ENCODE measurements at places on chromosomes 13 and 19.
A peak's percentile ranks its signal among the peaks of the same experiment; 100 is the strongest.

GRCh38 chr13:48142436-48142835, 47.5 kb upstream of the MED4 start:
- no peak for DNase-seq

DNA sequence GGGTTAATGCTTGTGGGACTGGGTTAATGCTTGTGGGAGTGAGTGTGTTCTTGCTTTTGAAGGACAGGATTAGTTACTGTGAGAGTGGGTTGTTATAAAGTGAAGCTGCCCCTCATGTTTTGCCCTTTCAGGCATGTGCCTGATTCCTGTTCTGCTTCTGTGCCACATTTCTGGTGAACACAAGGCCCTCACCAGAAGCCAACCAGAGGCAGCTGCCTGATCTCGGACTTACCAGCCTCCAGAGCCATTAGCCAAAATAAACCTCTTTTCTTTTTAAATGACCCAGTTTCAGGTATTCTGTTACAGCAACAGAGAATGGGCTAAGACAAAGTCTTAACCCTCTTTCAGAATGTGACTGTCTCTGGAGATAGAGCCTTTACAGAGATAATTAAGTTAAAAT, 113.3 kb upstream of the TMTC4 start:
- no peak for DNase-seq

- DNase-seq, result no peak
Measured at GRCh38 chr13:94548382-94548781, 47.6 kb downstream of the TGDS start.

GRCh38 chr13:112699322-112699918, 9.6 kb downstream of the ATP11A start:
- no peak for DNase-seq

- DNase-seq, result no peak
Measured at GRCh38 chr19:2478278-2478755, 2.4 kb downstream of the GADD45B start.

DNA sequence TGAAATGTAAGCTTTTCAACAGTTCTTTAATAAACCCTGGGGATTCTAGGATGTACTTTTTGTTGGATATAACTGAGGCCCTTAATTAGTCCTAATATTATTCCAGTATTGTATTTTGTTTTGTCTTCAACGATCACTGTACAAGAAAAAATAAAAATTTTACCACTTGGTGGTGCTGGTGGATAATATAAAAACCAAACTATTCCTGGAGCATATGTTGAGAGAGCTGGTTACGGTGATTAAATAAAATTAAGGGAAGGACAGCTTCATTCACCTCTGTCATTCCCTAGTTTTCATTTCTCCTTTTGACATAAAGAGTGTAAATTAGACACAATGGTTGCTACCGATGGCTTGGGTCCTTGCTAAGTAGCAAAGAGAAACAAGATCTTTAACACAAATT, 598.6 kb upstream of the PCDH20 start:
- DNase-seq, result no peak

- no peak for DNase-seq
Measured at GRCh38 chr13:91520952-91521351, 122.5 kb downstream of the GPC5 start.

- no peak for DNase-seq
Measured at GRCh38 chr13:29702912-29703351, 107.4 kb upstream of the SLC7A1 start.

GRCh38 chr13:49560270-49561061, 24.9 kb downstream of the RCBTB1 start:
- no peak for DNase-seq

GRCh38 chr13:23201870-23202269, 21.1 kb downstream of the SGCG start:
- no peak for DNase-seq

GRCh38 chr13:108361769-108362168, 92.3 kb downstream of the TNFSF13B start:
- DNase-seq, result no peak

- no peak for DNase-seq
Measured at GRCh38 chr19:49489601-49490167, 2.3 kb downstream of the RPL13A start.

- DNase-seq, result no peak
Measured at GRCh38 chr13:22399801-22400420, 729.0 kb downstream of the FGF9 start.

DNA sequence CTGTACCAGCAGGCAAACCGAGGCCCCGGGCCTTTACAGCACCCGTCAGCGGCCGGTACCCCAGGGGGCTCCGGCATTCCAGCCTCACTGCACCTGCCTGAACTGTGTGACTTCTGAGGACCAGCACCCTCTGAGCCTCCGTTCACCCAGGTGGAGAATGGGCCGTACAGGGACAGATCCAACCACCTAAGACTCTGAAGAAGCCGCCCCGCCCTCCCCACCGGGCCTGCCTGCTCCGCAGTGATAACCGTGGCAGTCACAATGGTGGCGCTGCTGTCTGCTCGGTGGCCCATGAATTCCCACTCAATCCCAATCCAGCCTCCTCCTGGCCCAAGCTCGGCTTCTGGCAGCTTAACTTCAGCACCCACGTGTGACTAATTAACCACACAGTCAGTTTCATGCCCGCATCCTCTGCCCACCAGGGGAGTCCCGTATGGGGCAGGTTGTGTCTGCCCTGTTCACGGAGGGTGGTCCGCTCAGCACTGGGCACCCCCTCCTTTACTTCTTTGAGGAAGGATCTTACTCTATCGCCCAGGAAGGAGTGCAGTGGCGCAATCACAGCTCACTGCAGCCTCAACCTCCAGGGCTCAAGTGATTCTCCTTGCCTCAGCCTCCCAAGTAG, 3.4 kb downstream of the TCF3 start:
- no peak for DNase-seq

DNA sequence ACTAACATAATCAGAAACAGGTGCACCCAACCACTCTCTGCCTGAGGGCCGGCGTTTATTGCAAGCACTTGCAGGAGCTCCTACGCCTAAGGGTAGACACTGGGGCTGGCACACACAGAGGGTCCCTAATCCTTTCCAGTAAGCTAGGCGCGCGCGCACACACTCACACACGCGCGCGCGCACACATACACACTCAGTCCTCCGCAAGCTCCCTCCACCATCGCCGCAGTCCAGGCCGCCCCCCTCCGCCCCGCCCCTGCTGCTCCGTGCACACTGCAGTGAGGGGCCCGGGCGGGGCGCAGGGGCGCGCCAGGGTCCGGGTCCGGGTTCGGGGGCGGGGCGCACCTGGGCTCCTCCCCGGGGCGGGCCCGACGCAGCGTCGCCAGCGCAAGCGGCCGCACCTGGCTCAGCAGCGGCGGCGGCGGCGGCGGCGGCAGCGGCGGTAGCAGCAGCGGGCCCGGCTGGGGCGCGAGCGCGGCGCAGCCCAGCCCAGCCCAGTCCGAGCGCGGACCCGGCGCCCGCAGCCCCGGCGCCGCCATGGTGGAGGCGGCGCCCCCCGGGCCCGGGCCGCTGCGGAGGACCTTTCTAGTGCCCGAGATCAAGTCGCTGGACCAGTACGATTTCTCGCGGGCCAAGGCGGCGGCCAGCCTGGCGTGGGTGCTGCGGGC, at the start of gene CAMSAP3:
Gene CAMSAP3, plus strand, starts transcription at position 398 of the 668 bp plus-strand sequence. Its CDS starts 140 bp downstream, at position 538.
- peak; percentile 14 for DNase-seq

GRCh38 chr19:10471909-10472308, 31.2 kb downstream of the KEAP1 start:
- DNase-seq, result no peak

DNA sequence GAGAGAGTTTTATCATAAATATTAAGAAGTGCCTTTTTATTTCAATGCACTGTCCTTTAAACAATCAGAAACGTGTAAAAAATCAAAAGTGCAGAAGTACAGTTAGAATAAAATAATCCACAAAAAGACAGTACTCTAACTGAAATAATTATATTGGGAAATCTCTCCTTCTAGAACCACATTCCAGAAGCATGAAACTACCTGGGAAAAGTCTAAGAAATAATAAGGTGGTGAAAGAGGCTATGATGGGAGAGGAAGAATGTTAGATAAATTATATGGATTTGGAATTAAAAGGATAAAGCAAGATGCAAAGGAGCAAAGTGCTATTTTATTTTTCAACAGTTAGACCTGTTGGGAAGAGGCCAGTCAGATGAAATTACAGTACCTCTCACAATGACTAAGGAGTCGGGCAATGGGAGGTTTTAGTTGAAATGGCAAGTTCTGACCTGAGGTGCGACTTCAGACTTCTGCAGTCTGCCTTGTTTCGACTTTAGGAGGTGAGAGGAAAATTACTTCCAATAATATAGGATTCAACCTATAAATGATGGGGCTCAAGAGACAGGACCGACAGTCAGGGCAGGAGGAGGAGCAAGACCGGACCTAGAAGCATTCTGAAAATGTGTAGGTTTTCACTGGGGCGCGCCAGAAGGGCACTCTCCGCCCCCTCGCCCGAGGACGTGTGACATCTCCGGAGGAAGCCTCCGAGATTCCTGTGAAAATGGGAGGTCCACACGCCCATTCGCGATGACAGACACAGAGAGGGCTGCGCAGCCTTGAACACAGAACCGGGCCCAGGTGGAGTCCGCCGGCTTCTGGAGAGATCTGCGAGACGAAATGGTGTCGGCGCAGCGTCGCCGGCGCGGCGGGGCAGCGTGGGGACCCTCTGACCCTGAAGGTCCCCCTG, 717 bp downstream of the SPRYD7 start:
- DNase-seq, result peak; percentile 11

GRCh38 chr13:23020246-23020843, 160.4 kb upstream of the SGCG start:
- DNase-seq, result peak; percentile 4

- DNase-seq, result no peak
Measured at GRCh38 chr13:19860884-19861655, 2.4 kb downstream of the ZMYM5 start.

DNA sequence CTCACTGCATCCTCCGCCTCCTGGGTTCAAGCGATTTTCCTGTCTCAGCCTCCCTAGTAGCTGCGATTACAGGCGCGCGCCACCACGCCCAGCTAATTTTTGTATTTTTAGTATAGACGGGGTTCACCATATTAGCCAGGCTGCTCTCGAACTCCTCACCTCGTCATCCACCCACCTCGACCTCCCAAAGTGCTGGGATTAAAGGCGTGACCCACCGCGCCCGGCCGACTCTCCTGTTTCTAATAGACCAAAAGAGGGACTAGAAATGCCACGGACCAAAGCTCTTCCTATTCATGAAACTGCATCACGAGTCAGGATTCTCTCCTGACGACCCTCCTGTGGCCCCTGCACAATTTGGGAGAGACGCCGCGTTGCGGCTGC, 563 bp downstream of the ZNF43 start:
- DNase-seq, result no peak

DNA sequence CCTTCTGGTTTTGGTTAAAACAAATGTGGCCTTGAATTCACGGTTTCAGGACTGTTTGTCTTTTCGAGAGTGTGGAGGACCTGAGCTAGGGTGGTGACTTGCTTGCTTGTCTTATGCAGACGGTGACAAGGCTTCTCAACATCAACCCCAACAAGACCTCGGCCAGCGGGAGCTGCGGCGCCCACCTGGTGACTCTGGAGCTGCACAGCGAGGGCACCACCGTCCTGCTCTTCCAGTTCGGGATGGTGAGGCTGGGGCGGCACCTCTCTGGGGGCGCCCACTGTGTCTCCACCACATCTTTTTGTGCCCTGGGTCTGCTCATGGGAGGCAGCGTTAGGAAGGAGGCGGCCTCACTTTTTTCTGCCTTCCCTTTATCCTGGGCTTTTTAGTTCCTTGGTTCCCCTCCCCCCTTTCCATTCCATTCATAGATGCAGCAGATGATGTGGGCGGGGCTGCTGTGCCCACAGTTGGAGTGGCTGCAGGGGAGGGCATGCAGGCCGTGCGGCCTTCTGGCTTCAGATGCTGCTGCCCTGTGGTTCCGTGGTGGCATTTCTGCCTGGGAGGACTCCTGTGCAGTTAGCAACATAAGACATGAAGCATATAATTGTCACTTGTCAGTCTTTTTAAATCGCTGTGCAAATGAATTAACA, 23.3 kb downstream of the LAMP1 start:
- no peak for DNase-seq

- DNase-seq, result no peak
Measured at GRCh38 chr13:56718791-56719190, 421.9 kb upstream of the PRR20A start.

DNA sequence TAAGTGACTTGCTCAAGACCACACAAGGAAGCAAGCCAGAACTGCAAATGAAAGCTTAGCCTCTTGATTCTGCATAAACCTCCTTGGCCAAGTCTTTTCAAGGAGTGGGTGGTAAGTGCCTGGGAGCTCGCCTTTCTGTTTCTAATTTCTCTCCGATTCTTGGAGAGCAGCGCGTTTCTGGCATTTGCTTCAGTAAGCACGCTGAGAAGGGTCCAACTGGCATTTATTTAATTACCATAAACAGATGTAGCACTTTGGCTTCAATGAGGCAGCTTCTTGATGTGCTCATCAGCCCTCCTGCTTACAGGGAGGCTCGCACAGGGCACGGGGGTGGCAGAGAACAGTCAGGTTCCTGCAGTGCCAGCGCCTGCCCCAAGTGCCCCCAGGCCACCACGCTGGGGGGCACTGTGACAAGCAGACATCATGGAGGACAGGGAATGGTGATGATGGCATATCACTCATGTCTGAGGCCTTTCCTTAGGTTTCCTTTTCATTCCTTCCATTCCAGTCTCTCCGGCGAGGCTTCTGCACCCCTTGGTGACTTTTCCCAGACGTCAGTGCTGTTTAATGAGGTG, 13.3 kb downstream of the SIAH3 start:
- DNase-seq, result no peak

DNA sequence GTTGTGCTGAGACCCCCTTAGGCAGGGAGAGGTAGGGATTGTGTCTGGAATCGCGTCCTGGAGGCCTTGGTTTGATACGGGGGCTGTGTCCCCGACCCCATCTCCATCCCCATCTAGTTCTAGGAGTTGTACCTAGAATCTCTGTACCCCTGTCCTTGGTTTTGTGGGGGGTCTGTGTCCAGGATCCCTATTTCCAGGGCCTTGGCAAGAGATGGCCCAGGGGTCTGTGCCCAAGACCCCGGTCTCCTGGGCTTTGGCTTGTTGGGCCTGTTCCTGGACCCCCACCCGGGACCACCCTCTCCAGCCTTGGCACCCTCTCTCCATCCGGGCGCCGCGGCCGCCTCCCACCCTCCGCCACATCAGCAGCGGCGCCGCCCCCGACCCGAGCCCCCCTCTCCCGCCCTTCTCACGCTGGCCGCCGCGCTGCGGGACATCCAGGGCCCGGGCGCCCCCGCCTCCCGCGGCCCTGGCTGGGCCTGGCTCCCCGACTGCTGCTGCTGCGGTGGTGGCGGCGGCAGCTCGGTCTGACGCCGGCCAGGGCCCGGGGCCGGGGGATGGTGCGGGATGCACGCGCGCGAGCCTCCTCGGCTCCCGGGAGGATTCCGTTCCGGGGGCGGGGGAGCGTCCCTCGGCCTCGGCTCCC, at the start of gene NUMBL:
Gene NUMBL, minus strand, starts transcription at position 602 of the 643 bp plus-strand sequence. Its CDS starts 168 bp downstream, at position 434.
- no peak for DNase-seq

DNA sequence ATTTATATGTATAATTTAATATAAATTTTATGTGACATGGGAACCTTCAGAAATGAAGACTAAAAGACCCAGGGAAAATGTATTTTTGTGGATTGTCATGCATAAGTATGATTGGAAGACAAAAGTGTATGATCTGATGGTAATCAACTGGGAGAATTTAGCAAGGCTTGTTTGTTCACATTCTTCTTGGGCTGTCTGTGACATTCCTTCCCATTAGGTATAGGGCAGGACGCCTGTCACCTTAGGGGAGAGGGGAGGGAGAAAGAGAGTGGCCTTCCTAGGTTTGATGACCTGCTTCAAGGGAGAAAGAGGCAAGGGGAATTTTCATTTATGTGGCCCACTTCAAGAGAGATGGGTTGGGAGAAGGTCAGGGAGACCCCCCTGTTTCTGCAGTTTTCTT, 22.4 kb downstream of the PIBF1 start:
- no peak for DNase-seq

- no peak for DNase-seq
Measured at GRCh38 chr13:92769046-92769445, 457.6 kb upstream of the GPC6 start.

GRCh38 chr19:11570039-11570462, 7.4 kb downstream of the ACP5 start:
- DNase-seq, result no peak

All from activated T-cell treated with anti-CD3 and anti-CD28 coated beads for 4 hours (primary cell).